ENCODE measurements at places on chromosomes 2 and 18.
A peak's percentile ranks its signal among the peaks of the same experiment; 100 is the strongest.

DNA sequence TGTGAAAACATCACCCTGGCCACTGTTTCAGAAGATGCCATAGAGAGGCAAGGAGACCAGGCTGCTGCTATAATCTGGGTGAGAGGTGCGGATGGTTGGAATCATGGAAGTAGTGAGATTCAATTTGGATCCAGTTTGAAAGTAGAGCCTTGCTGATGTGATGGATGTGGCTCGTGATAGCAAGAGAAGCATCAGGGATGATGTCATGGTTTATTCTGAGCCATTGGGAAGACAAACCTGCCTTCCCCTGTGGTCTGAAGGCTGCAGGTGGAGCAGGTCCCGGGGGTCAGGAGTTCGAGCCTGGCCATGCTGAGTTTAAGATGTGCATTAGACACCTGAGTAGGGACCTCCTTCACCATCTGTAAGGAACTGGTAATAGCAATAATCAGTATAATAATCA lies 49.6 kb upstream of the CHMP1B start:
- no peak for DNase-seq

GRCh38 chr2:55010149-55010591 lies 40.1 kb downstream of the RTN4 start:
- DNase-seq, result peak; percentile 44

- peak; percentile 67 for DNase-seq
Measured at GRCh38 chr2:6506361-6506794, 359.3 kb downstream of the CMPK2 start.

GRCh38 chr2:142299021-142299420 lies 168.2 kb upstream of the LRP1B start:
- no peak for DNase-seq

DNA sequence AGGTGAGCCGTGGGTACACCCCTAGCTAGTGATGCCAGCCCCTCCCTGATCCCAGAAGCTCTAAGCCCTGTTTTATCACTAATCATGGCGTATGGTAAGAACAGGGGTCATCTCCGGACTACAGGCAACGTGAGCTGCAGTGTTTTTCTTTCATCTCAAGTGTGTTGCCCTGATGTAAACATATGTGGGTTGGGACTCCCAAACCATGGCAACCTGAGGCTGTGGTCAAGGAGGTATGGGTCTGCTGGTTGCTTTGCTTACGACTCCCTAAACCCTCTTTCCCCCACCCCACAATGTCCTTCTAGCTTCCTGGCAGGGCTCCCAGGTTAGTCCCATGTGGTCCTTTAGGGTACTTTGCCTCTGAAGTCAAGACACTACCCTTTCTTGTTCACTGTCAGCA lies 53.6 kb upstream of the AFF3 start:
- no peak for DNase-seq

DNA sequence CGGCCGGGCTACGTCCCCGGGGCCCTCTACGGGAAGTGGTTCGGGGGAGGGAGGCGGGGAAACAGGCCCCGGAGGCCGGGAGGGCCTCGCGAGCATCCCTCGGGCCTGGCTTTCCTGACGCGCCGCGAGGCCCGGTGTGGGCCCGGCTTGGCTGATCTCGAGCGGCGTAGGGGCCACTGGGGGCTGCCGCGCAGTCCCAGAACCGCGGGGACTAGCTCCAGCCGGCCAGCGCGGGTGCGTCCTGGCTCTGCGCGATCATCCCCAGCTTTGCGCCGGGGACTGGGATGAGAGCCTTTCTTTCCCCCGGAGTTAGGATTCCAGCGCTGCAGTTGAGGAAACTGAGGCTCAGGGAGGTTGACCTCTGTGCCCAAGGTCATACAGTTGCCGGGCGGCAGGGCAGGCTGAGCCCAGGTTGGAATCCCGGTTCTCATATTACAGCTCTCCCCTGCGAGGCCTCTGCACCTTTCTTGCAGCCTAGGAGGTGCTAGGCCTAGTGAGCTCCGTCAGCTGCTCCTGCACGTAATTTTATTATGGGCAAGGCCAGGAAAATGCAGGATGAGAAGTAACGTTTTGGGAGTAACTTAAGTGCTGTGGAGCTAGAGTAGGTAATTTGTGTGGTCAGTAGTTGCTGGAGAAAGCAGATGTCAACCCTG lies 501 bp downstream of the LPIN1 start:
- DNase-seq, result no peak

- DNase-seq, result no peak
Measured at GRCh38 chr18:52963481-52963880, 623.5 kb downstream of the DCC start.

- no peak for DNase-seq
Measured at GRCh38 chr2:219206328-219207133, at the start of gene ZFAND2B. TSS of gene ZFAND2B (plus strand) at chr2:219206782. CDS start at chr2:219206988, 206 bp downstream.

DNA sequence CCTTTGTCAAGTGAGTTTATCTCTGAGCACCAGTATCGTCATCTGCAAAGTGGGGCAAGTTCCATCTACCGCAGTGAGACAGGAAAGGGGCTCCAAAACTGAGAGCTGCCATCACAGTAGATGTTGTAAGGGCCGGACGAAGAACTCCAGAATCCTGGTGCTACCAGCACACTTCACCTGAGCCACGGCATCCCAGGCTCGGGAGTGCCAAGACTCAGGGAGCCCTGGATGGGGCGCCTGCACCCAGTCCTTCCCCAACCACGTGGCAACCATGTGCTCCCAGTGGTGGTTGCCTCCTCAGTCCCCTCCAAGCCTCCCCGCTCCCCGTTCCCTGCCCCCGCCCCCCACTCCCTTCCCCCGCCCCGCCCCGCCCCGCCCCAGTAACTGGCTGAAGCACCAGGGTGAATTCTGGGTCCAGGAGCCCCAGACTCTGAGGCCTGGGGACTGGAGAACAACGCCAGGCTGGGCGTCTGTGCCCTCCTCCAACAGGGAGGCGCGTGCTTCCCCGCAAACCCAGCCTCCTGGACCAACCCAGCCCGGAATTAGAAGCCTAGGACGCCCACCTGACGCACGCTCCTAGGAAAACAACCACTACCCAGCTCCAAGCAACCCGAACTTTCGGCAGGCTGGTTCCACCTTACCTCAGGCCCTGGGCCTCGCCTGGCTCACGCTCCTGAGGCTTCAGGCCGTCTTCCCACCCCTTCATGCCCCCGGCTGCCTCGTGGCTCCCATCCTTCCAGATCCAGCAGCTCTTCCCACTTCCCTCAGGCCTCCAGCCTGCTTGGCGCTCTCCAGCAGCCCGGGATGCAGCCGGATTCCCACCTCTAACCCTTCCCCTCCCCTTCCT lies 67.6 kb downstream of the LAMA3 start:
- no peak for DNase-seq

GRCh38 chr2:30261695-30262211 lies 30.4 kb downstream of the LBH start:
- DNase-seq, result no peak

DNA sequence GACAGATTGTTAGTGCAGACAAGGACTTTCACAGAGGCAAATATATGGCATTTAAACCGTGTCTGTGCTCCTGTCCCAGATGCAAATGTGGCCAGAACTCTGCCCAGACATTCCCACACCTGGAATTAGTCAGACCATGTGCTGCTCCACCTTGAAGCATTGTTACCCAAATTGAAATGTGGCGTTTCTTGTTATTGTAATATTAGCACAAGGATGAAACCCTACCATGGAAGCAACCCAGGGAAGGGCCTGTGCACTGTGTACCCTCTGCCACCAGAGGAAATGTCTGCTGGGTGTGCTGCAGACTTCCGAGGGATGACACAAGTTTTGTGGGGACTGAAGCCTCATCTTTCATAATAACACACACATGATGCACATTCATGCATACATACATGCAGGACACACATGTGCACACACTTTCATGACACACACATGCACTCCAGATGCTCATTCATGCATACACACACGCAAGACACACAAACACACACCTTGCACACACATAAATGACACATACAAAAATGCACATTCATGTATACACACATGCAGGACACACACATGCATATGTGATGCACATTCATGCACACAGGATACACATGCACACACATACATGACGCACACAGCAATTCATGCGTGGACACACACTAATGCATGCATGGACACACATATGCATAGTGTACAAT lies 133.2 kb upstream of the SNTG2 start:
- DNase-seq, result no peak

DNA sequence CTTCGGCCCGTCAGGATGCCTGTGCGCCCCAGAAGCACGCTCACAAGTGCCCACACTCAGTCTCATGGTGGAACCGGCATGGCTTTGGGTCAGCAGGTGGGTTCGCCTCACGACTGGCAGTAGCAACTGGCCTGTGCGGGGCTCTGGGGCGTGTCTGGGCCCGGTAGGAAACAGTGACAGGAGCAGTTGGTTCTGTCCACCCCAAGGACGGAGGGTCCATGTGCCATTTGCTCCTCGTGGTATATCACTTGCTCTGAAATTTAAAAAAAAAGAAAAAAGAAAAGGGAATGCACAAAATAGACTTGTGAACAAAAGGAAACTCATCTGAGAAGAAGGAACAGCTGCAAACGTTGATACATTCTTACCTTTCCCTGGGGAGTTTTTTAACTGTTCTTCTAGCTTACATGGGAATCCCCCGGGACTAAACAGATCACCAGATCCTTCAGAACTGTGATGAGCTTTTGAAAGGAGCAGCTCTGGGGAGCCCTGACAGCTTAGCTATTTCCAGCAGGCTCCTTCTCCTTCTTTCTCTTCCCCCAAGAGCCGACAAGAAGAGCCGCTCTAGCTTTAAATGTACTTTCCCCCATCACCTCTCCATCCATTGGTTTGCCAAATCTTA lies 42.8 kb downstream of the TRAPPC12 start:
- DNase-seq, result no peak

DNA sequence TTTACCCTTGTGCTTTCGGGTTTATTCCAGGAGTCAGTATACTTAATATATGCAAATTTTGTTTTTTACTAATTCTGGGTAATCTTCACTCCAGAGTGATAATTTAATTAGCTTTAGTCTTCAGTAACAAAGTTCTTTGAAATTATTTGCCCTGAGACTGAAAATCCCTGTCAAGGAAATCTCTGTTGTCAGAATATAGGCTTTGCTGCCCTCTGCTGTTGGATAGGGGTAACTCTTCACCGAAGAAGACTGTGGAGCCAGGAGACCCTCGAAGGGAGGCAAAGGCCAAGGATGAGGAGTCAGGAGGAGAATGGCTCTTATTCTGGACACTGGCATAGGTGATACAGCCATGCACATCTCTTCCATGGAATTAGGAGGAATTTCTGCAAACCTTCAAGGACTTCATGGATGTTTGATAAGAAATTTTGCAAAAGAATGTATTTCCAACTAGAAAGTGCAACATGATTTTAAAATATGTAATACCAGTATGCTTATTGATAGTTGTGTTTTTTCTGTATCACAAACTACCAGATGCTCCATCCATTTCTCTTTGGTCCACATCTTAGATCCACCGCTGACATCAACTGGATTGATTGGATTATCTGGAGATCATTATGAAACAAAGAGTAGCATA lies 182.3 kb downstream of the RDH14 start:
- no peak for DNase-seq

- DNase-seq, result no peak
Measured at GRCh38 chr2:19043893-19044292, 314.5 kb downstream of the OSR1 start.

DNA sequence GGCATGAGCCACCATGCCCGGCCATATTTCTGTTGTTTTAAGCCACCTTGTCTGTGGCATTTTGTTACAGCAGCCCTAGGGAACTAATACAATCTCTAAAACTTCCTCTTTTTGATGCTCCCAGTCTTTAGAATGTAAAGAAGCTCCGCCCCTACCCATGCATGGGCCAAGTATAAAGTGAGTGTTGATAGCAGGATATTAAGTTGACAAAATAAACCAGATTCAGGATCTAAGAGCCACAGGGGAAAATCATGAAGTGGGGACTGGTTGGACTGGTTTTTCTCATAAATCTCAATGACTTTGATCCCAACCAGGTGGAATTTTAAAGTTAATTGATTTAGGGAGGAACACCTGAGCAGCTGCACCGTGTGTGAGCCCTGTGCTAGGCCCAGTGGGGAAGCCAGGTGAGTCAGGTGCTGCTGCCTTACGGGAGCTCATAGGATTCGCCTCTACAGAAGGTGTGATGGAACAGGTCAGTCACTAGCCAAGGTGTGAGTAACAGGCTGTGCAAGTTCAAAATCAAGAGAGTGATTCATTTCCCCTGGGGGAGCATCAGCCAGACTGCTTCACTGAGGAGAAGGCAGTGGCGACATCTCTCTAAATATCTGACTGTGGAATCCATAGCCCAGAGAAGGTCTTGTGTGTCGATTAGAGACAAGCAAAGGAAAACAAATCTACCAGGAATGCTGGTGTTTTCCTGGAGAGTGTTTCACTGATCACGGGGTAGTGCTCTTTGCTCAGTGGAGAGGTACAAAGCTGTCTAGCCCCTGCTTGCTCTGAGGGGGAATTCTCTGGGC lies 63.0 kb upstream of the MSH2 start:
- DNase-seq, result peak; percentile 69

- no peak for DNase-seq
Measured at GRCh38 chr2:182048088-182048487, 62.4 kb downstream of the PPP1R1C start.

- DNase-seq, result no peak
Measured at GRCh38 chr2:185477452-185477851, 261.2 kb upstream of the FSIP2 start.

DNA sequence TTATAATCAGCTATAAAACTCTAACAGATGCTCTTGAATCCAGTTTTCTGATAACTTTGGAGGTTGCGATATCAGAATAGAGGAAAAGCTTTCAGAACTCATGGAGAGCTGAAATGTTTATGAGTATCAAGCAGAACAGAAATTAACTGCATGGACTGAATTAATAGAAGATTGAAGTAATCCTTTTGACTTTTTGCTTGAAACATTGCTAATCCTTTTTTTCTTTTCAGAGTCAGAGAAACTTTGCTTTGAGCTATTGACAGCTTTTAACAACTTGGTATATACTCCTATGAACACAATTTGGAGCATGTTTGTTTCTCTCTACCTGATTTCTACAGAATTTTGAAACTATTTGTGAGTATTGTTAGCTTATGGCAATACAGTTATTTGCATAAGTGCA lies 1254.8 kb downstream of the LRP1B start:
- DNase-seq, result no peak

- no peak for DNase-seq
Measured at GRCh38 chr2:197245829-197246804, 64.5 kb downstream of the ANKRD44 start.

Data from kidney epithelial cell (primary cell).